C1 segment of cervical spinal cord (tissue), 14 donors: ENCODE measurements at places on chromosomes 16 and 17.

GRCh38 chr16:57106767-57107166 is 14.4 kb downstream of the CPNE2 start:
- no peak for DNase-seq

- no peak for DNase-seq
These were observed 288 bp upstream of the KRT34 start for GRCh38 chr17:41382394-41382793.

DNA sequence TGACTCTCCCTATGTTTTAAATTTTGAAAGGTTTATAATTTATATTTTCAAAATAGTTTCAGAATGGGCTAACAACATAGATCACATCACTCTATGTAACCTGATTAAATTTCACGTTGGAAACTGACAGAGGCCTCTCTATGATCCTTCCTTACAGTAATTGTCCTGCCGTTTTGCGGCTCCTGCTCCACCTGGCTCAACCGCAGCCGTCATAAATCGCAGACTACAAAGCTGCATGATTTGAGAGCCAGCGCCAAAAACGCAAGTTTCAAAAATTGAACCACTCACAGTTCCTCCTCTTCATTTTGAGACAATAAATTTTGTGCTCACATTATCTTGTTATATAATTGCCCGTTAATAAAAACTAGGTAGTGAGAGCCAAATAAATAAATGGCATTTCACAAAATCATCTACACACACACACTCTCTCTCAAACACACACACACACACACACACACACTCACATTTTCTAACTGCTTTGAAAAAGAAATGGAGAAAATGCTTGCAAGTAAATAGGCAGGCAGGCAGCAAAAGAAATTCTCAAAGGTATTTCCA is 263.1 kb upstream of the PSMD7 start:
- no peak for DNase-seq

- no peak for DNase-seq
These were observed 185.3 kb upstream of the CACNG3 start for GRCh38 chr16:24070851-24071250.

DNA sequence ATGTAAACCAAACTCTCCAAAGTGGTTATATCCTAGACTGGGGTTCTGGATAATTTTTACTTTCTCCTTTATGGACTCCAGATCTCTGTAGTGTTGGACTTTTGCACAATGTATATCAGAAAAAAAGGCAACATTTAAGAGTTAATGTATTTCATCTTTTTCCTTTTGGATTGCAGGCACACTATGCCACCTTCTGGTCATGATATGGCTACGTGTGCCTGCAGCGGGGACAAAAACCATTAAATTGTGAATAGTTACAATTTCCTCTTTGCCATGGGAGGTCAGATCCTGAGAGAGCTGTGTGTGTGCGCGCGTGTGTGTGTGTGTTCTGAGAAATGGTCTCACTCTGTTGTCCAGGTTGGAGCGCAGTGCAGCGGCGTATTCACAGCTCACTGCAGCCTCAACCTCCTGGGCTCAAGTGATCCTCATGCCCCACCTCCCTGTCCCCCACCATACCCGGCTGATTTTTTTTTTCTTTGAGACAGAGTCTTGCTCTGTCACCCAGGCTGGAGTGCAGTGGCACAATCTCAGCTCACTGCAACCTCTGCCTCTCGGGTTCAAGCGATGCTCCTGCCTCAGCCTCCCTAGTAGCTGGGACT is 4.3 kb upstream of the SGF29 start:
- DNase-seq: no peak

GRCh38 chr17:32102172-32102571 is 40.1 kb upstream of the RHOT1 start:
- no peak for DNase-seq

DNA sequence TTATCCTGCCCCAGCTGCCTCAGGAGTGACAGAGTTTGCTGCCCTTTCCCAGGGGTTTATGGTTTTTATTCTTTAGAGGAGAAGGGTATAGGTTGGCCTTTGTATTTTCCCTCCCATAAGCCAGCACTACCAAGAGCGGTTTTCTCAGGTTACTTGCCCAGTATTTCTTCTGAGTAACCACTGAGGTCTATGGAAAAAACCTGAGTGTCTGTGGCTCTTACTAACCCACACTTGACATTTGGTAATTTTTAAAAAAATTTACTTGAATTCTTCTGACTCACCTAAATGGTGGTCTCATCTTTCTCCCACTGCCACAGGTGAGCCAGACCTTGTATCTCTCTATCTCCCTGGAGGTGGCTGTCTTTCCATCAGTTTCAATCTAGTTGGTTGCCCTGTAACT is 6.0 kb downstream of the SLC7A6 start:
- DNase-seq: no peak

GRCh38 chr16:30369938-30370455 is 297 bp downstream of the TBC1D10B start:
- no peak for DNase-seq

DNA sequence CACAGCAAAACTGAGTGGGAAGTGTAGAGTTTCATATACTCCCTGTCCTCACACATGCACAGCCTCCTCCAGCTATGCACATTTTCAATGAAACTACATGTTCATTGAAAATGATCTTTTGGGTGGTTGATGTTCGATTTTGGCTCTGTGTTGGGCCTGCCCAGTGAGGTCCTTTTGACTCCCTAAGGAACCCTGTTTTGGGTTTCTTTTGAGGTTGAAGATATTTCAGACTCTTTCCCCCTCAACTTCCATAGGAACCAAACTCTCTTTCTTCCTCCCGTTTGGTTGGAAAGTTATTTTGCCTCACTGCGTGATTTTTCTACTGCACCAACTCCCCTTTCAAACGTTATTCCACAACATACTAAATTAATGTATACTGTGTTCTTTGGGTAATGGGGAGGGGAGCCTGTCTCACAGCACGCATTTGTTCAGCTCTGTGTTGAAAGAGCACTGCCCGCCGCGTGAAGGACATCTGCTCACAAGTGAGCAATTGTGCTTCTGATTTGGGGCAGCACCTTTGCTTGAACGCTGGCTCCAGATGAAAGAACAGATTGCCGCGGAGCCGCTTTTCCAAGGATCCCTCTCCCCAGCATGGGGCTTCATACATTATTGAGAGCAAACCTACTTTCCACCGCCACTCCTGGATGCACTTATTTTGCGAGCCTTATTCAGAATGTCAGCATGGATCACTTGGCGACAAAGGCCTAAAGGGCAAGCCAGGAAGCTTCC is 385.9 kb downstream of the WWOX start:
- no peak for DNase-seq

- DNase-seq: no peak
These were observed 113.9 kb upstream of the FOXF1 start for GRCh38 chr16:86396422-86396821.

DNA sequence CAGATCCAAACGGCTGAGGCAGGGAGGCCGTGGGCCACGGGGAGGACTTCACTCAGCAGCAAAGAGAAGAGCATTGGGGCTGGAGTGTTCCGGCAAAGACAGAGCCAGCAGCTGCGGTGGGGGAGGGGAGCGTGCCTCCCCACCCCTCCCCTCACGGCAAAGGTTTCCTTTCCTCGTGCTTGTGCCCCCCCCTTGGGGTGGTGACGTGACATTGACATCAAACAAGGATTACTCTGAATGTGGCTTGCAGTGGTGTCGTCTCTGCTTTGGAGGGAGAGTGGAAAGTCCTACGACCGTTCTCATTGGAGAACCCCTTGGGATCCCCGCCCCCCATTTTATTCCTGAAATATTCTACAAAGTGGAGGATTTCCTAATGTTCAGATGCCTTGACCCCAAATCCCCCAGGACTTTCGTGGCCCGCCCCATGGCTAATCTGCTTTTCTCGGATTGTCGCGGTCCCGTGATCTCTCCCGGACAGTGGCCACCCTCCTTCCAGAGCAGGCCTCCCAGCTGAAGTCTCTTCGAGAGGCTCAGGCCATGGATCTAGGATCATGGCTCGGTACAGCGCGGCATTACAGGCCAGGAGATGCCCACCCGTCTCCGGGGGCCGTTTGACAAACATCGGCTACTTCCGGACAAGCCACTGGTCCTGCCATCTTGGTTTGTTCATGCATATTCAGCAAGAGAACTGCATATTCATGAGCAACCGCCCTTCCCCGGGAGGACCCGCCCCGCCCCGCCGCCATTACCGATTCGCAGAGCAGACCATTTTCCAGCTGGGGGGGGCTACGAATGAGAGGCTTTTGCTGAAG is 705 bp upstream of the POLR2A start:
- DNase-seq: peak; percentile 98

- DNase-seq: no peak
These were observed 50.1 kb downstream of the TOM1L2 start for GRCh38 chr17:17922070-17922614.

GRCh38 chr16:79210607-79211006 is 389.9 kb downstream of the MAF start:
- no peak for DNase-seq

DNA sequence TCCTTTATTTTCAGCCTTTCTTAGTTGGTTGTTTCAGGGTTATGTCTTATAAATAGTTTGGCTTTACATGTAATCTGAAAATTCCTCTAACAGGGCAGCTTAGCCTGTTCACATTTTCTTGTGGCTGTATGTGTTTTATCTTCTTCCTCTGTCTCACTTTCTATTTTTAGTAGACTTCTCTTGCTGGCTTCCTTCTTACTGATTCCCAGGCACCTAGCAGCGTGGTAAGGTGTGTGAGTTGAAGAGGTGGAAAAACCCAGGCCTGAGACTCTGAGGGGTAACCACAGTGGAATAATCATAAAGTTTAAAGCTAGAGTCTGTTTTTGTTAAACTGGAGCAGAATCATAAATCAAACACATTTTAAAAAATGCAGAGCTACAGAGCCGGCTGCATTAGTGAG is 190.9 kb downstream of the LGALS9B start:
- no peak for DNase-seq

GRCh38 chr17:68344701-68345136 is 53.4 kb downstream of the ARSG start:
- DNase-seq: no peak

DNA sequence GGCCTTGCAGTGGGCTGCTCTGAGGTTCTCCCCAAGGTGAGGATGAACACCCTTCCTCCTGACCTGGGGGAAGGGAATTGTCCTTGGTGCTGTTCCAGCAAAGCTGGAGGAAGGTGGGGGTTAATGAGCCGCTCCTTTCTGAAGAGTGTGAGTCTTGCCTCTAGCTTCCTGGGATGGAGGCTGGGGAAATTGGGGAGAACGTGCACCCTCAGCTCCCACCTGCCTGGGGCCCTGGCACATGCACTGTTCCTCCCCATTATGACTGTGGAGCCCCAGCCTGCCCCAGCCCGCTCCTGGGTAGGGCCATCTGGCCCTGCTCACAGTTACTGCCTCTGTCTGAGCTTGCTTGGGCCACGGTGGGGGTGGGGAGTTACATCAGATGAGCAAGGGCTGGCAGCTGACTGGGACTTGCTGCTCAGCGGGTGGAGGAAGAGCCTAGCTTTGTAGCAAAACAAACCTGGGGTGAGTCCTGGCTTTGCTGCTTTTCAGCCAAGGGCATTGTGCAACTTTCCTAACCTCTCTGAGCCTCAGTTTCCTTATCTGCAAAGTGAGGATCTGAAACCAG is 11.1 kb downstream of the TNS4 start:
- peak; percentile 92 for DNase-seq

DNA sequence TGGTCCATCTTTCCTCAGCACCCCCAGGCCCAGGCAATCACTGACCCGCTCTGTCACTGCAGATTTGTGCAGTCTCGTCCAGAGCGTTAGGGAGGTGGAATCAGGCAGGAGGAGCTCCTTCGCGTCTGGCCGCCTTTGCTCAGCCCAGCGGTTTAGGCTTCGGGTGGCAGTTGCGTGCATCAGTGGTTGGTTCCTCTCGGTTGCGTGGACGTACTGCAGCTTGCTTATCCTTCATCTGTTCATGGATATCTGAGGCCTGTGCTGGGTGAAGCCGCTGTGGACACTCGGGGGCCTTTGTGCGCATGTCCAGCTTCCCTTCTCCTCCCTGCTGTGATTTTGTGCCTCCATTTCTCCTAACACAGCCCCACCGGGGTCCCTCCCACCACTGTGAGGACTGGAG is 4.7 kb upstream of the P2RX1 start:
- no peak for DNase-seq

DNA sequence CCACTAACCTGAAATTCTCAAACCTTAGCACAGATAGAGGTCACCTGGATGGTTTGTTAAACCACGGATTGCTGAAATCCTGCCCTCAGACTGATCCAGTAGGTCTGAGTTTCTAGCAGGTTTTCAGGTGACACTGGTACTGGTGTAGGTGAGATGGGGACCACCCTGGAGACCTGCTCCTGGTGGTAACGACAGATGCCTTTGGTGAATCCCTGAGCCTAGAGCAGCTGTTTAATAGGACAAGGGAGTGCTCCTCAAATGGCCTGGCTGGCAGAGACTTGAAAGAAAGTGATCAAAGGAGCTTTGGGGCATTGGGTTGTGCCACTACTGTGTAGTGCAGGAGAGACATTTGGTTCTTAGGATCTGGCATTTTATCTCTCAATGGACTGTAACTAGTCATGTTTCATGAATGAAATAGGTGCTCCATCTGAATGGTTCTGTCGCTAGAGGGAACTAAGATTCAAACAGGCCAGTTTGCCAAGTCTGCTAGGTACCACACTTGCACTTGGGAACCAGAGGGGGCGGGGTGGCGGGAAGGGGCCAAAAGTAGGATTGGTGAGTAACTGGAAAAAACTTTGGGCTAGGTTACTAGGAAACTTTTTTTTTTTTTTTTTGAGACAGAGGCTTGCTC is 2.9 kb upstream of the IFI35 start:
- DNase-seq: no peak

DNA sequence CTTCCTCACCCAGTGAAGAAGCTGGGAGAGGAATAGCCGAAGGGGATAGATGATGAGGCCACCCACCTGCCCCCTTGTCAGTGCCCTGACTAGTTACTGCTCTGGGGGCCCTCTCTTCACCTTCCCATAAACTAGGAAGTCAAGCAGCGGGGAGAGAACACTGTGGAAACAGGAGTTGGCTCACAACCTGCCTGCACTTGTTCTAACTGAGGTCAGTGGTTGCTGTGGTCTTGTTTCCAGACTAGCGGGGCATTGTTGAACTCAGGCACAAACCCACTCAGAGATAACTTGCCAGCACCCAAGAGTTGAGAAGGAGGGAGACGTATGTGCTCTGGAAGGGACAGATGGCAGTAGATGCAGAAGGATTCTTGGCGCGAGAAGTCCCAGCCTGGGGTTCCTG is 48.6 kb upstream of the DDX52 start:
- DNase-seq: no peak

GRCh38 chr17:81443269-81443668 is 48.0 kb downstream of the BAHCC1 start:
- no peak for DNase-seq

GRCh38 chr17:42608305-42609181 is 631 bp downstream of the RETREG3 start:
- no peak for DNase-seq

- no peak for DNase-seq
These were observed 20.0 kb upstream of the RNF135 start for GRCh38 chr17:30950669-30951399.

GRCh38 chr16:50213939-50214519 is 52.3 kb upstream of the ADCY7 start:
- no peak for DNase-seq

GRCh38 chr17:1302761-1303160 is 23.3 kb downstream of the TRARG1 start:
- no peak for DNase-seq
